NCI-H524 treated with DMSO at 0.1 percent for 48 hours (cell line): ENCODE measurements at places on chromosomes 16 and 17.

DNA sequence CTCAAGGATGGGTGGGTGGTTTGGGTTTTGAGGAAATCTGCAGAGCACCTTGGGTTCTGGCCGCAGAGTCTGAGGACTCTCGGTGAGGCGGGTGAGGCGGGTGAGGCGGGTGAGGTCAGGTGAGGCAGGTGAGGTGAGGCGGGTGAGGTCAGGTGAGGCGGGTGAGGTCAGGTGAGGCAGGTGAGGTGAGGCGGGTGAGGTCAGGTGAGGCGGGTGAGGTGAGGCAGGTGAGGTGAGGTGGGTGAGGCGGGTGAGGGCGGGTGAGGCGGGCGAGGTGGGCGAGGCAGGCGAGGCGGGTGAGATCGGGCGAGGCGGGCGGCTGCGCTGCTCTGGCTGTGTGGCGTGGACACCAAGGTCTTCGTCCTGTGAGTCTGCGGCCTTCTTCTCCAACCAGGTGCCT is 24.1 kb upstream of the RPL13 start:
- no peak for DNase-seq

DNA sequence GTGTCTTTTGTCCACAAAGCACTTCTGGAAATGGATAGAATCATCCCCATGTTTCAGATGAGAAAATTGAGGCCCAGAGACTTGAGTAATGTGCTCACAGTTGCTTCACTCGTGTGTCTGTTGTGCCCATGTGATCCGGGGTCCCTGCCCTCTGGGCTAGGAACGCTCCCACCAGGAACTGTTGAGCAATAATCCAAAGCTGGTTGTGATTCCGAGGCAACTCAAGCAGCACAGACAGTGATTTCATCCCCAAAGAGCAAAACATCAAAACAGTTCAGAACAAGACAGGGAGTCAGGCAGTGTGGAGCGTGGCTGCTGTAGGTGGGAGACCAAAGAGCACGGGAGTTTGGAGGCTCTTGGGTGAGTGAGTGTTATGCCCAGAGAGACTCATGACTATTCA is 205.0 kb upstream of the ASIC2 start:
- DNase-seq: no peak

- DNase-seq: no peak
Measured at GRCh38 chr16:11033629-11034420, 89.5 kb downstream of the CLEC16A start.

DNA sequence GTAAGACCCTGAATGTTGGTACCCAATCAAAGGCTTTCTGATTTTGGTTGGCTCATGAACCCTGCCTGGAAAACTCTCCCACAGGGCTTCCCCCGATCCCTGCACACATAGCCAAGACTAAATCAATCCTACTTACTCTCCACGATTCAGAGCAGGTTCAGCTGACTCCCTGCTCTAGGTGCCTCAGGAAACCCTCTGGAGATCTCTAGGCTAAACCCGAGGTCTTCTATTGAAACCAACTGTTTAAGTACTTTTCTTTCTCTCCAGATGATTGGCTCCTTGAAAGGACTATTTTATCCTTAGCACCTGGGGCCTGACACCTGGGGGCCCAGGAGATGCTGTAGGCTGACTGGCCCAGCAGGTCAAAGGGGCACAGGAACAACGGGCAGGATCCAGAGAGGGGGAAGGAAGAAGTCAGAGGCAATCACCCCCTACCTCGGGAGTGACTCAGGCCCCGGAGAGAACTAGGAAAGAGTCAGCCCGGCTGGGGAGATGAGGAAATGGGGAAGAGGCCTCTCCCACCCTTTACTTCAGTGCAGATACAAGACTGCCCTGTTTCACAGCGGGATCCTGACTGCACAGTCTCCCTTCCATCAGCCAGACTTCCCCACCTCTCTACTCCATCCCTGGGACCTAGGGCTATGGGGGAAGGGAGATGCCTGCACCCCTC is 2.0 kb downstream of the TBC1D10B start:
- no peak for DNase-seq

DNA sequence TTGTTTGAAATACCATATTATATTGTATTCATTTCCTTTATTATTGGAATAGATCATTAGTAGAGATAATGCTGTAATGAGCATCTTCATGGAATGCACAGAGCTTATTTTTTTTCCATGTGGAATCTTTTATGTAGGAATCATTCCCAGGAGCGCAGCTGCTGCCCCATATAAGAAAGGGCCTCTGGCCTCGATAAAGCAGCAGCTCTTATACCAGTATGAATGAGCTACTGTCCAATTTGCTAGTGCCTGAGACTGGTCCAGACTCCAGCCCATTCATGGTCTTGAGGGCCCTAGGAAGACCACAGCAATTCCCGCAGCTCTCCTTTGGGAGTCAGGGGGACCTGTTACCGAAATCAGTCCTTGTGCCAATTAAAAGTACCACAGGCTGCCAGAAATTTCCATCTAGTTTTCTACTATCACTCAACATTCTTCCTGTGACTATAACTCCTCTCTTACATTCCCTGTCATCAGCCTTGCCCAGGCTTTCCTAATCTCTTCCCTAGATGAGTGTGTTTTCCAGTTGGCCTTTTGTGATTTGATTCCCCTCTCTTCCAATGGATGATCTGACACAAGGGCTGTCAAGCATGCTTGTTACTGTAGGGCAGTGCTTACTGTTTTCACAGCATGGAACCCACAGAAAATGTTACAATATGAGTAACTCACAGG is 1.9 kb downstream of the ZNF843 start:
- no peak for DNase-seq

- no peak for DNase-seq
Measured at GRCh38 chr16:48075398-48075797, 80.4 kb downstream of the ABCC12 start.

DNA sequence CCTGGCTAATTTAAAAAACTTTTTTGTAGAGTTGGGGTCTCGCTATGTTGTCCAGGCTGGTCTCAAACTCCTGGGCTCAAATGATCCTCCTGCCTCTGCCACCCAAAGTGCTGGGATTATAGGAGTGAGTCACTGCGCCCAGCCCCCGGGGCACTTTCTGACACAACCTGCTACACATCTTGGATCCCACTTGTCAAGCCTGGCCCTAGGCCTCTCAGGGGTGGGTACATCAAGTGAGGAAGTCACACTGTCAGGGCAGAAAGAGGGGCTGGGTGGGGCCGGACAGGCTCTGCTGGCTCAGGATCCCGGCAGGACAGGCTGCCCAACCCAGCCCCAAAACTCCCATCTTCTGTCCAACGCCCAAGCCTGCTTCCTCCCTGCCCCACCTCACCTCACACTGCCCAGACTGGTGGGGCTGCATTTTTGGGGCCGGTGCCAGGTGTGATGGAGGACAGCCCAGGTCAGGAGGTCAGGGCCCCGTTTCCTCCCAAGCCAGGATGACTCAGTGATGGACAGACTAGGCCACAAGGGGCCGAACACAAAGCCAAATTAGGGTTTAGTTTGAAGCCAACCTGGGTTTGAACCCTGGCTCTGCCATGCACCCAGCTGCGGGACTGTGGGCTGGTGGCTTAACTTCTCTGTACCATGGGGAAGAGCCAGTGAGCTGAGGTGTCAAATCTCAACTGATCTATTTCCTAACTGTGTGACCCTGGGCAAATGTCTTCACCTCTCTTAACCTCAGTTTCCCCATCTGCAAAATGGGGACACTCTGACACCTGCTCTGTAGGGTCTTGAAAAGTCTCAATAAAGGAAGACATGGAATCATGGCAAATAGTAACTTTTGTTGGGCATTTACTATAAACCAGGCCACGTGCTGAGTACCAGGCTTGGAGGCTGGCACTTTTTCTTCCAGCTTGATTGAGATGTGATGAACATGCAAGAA is 8.9 kb upstream of the PPL start:
- no peak for DNase-seq

DNA sequence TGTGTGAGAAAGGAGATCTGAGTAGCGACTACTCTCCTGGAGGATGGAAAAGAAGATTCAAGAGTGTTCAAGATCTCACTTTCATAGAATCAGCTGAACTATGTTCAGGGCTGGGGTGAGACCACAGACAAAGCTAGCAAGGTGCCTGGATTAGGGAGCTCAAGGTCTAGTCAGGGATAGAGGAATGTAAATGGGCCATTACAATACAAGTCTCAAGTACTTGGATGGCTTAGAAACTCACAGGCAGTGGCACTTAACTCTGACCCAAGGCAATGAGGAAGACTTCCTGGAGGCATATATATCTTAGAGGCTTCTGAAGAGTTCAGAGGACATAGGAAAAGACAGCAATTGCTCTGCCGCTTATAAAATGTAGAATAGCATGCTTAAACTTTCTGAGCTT is 184.9 kb upstream of the CDH11 start:
- DNase-seq: no peak

DNA sequence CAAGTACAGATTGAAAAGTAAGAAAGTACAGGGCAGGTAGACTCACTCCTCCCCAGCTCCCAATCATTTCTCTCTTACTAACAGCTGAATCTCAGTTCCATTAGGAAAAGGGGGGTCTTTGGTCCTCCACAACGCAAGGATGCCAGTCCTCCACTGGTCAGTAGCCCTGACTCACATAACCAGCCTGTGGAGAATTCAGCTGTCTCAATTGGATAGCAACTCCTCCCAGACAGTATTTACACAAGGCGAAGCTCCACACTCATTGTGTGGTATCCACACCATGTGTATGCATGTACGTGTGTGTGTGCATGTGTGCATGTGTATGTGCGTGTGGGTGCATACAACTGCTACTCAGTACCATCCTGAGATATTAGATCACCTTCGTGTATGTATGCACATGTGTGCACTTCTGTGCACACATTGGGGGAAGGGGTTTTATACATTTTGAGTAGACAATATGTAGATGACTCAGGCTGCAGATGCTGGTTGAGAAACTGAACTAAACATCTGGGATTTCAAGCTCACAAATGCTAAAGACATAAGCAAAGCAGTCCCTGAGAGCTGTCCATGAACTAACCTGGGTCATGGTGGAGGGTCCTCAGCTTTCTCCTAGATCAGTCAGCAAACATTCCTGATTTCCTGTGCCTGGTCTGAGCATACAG is 240.1 kb downstream of the SLC39A11 start:
- no peak for DNase-seq

DNA sequence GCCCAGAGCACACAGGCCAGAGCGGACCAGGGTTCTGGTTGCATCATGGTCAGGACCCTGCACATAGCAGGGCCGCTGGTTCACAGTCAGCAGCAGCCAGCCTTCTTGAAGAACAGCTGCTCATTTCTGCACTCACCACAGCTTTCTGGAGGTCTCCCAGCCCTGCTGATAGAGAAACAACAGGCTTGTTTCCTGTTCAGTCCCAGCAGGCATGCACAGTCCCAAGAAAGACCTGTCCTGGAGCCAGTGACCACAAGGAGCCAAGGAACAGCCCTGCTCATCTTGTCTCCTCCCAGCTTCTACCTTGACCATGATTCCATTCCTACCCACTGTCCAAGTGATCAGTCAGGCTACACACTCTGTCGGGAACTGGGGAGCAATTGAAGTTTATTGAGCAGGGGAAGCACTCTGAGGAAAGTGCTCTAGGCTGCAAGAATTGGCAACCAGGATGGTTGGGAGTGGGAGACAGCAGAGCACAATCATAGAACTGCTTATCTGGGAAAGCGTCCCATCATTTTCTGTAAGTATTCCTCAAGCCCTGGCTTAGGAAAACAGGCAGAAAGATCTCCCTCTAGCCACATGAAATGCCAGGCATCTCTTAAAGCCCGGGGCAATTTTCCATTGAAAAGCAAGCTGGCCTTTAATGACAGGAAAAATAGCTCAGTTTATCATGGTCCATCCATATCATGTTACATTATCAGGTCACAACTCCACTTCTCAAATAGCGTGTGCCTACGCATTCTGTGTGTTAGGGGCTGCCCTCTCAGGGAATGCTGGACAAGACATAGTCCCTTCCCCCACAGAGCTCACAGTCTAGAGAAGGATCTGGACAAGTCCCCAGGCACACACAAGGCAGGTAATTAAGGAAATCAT is 155.4 kb upstream of the FOXF1 start:
- DNase-seq: no peak

GRCh38 chr16:55663765-55664677 is 8.2 kb downstream of the SLC6A2 start:
- DNase-seq: no peak
